ENCODE measurements at places on chromosomes 13 and 19.

DNA sequence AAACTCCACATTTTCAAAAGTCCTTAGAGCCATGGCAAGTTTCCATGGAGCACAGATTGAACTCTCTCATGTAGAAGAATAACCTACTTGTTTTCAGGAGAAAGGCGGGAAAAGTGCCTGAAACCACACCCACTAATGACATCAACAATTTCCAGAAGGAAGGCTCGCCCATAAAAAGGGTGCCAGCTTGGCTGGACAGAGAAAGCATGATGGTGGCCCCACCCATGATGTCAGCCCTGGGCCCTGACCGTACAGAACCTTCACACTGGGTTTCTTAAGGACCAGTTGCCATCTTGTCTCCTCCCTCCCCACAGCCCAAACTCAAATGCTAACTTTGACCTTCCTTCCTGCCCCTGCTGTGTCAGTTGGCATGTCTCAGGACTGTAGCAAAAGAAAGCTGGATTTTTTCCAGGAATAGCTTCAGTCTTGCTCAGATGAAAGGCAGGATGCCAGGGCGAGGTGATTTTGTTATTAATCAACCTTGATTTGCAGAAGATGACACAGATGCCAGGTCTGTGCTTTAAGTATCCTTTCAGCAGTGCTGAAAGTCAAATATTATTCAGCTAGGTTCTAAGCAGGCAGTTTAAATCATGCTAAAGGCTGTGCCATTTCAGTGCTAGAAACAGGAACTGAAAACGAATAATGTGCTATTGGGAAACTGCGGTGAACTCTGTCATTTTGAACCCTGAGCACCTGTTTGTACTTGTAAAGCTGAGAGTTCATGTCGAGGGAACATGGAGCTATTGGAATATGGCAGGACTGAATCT lies 89.5 kb upstream of the RFC3 start:
- no peak for DNase-seq

GRCh38 chr13:97030705-97031452 lies 36.6 kb upstream of the OXGR1 start:
- DNase-seq = no peak

- no peak for DNase-seq
Observed at GRCh38 chr13:28685114-28685513, 26.2 kb downstream of the POMP start.

DNA sequence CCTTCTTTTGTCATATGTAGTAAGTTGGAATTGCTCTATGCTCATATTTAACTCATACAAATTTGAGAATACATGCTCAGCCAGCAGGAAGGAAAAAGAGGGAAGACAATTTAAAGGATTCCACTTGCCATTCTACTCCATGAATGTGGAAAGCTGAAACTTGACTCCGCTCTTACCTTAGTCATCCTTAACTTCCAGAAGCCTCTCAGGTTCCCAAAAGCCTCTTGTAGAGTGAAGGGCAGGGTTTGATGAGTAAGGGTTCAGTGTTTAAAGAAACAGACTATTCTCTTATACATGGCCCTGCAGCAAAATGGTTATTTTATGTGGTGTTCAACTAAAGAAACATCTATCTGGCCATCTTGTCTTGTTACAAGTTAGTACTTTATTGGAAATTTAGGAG lies 27.1 kb downstream of the FAM124A start:
- no peak for DNase-seq

DNA sequence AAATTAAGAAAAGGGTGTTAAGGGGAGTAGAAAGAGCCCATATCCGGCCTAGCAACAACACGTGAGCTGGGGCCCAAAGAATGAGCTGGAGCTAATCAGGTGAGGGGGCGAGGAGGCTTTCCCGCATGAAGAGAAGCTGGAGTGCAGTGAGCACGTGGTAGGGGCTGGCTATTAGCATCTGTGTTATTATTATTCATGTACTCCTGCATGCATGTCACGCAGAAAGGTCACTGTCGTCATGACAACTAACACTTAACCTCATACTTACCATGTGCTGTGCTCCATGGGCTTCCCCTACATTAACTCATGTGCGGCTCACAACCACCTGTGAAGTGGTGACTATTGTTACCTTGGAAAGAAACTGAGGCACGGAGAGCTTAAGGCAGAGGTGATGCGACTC lies 227.6 kb upstream of the UBL3 start:
- DNase-seq = no peak

- DNase-seq = no peak
Observed at GRCh38 chr19:722553-723101, 13.9 kb downstream of the PALM start.

DNA sequence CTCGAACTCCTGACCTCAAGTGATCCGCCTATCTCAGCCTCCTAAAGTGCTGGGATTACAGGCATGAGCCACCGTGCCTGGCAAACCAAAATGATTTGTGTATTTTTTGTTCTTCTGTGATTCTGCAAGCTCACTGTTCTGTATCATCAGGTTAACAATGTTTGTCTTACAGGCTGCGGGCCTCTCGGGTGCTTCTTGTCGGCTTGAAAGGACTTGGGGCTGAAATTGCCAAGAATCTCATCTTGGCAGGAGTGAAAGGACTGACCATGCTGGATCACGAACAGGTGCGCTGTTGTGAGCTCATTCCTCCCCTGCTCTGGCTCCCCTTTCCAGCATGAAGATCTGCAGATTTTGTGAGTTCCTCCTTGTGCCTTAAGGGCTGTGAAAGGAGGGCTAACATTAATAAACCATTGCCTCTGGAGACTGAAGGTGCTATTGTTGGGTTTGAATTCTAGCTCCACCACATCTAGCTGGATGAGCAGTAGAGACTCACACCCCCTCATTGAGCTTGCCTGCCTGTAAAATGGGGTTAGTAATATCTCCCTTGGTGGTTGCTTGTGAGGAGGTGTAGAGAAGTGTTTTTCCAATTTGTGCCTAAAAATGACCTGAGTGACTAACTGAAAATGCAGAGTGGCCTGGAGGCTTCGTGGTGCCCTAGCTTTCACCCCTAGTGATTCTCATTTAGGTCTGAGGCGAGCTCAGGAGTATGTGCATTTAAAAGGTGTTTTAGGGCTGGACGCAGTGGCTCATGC lies 12.9 kb downstream of the SAE1 start:
- DNase-seq = no peak

GRCh38 chr13:113527272-113527958 lies 36.9 kb upstream of the DCUN1D2 start:
- DNase-seq = no peak
